Epithelial cell of prostate (primary cell): ENCODE measurements at places on chromosomes 13 and 19.

DNA sequence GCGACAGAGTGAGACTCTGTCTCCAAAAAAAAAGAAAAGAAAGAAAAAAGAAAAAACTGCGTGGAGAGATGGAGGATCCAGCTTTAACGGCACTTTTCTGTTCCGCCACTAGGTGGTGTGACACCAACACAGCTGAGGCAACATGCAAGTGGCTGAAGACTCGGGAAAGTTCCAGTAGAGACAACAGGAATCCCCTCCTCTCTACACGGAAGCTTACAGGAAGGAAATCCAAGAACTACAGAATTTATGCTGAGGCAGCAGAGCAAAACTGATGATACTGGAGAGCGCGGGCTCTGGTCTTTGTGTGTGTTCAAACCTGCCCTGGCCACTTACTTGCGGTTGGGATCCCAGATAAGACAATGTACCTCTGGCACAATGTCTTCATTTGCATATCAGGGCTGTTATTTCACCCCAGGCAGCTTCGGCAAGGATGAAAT, 9.9 kb downstream of the RANBP3 start:
- DNase-seq, result peak; percentile 46

DNA sequence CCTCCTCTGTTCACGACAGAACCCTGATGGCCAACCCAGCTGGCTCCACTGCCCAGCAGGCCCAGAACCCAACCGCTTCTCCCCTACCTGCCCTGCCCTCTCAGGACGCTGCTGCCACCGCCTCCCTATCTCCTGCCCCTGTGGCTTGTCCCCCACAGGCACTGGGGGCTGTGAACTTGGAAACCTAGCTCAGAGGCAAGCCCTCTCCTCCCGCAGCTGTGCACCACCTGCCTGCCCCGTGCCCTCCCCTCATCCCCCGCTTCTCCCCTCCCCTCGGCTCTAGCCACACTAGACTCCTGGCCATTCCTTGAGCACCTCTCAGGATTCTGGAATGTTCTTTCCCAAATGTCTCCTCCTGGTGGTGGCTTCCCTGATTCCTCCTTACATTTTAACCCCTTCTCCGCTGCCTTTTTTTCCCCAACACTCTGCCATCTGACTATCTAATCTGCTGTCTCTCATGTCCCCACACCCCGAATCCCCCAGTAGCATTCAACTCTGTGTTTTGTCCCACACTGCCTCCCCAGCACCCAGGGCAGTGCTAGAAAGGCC, 6.7 kb downstream of the NANOS3 start:
- DNase-seq, result no peak

- no peak for DNase-seq
Measured at GRCh38 chr13:23794267-23795161, 94.7 kb downstream of the MIPEP start.

GRCh38 chr19:18023622-18024251, 15.8 kb downstream of the ARRDC2 start:
- no peak for DNase-seq

GRCh38 chr13:47232516-47232915, 335.7 kb upstream of the HTR2A start:
- no peak for DNase-seq

DNA sequence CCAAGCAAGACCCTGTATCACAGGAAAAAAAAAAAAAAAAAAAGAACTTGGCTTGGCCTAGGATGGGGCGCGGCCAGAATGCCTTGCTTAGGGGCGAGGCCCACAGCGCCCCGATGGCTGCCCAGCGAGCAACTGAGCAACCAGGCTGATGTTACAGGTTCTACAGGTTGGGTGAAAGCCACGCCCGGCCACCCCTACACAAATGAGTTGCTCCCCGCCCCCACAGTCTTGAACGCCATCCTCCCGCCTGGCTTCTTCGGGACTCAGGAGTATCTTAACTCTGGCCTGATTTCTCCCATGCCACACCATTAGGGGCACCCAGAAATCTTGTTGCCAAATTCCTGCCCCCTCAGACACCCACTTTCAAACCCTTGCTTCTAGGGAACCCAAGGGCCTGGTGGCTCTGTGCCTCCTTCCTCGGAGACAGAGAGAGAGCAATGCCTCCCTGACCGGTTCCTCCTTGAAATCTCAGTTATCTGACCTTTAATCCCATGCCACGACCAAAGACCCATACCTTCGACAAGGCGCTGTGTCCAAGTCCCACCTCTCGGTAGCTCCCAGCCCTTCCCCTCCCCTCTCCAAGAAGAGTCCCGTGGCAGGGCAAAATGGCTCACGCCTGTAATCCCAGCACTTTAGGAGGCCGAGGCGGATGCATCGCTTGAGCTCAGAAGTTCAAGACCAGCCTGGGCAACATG, 1.1 kb upstream of the CBLC start:
- peak; percentile 92 for DNase-seq

- DNase-seq, result no peak
Measured at GRCh38 chr19:15555021-15555420, 46.7 kb downstream of the CYP4F22 start.

DNA sequence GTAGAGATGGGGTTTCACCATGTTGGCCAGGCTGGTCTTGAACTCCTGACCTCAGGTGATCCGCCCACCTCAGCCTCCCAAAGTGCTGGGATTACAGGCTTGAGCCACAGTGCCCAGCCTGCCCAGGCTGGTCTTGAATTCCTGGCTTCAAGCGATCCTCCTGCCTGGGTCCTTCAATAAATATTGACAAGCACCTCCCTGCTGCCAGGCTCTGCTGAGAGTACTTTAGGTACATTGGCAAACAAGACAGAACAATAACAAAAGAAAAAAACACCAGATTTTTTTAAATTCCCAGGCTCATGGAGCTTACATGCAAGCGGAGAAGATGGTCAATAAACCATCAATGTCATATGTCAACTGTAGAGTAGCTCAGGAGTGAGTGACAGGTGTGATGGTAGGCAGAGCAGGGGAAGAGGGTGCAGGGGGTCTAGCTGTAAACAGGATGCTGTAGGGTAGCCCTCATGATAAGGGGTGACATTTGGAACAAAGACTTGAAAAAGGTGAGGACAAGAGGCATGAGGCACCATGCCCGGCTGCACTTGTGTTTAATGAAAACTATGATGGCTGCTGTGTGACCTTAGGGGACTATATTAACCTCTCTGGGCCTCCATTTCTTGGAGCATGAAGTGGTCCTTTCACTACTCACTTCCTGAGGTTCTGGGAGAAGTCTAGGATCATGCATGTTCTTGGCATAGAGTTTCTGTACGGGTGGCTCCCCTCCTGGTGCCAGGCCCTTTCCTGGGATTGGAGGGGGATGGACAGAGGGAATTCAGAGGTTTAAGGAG, 19.6 kb downstream of the SULT2B1 start:
- no peak for DNase-seq

DNA sequence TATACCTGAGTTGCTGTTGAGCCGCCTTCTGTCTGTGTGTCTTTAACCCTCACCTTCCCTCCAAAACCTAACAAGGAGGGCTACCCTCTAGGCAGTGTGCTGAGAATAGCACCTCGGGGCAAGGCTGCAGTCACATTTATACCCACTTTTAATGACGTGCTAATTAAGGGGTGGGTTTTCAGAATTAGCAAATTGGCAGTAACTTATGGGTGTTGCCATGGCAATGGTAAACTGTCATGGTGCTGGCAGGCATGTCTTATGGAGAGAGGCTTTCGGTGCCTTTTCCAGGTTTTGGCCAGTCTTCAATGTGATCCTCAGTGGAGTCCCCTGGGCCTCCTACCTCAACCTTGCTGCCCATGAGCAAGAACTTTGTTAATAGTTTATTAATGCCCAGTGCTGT, 1.2 kb upstream of the PNMA8A start:
- no peak for DNase-seq

GRCh38 chr19:58516964-58517833, 2.4 kb downstream of the ZBTB45 start:
- no peak for DNase-seq

GRCh38 chr19:20923077-20923871, at the start of gene ZNF85:
TSS of gene ZNF85 (plus strand) at chr19:20923251. CDS start at chr19:20923401, 150 bp downstream.
- DNase-seq, result peak; percentile 58

- no peak for DNase-seq
Measured at GRCh38 chr19:19597809-19598306, 20.6 kb downstream of the PBX4 start.

- peak; percentile 31 for DNase-seq
Measured at GRCh38 chr19:17947815-17948513, 15.1 kb downstream of the CCDC124 start.

- DNase-seq, result no peak
Measured at GRCh38 chr19:31145007-31145406, 204.2 kb downstream of the TSHZ3 start.

GRCh38 chr19:17415121-17415520, 4.7 kb upstream of the MVB12A start:
- DNase-seq, result no peak

DNA sequence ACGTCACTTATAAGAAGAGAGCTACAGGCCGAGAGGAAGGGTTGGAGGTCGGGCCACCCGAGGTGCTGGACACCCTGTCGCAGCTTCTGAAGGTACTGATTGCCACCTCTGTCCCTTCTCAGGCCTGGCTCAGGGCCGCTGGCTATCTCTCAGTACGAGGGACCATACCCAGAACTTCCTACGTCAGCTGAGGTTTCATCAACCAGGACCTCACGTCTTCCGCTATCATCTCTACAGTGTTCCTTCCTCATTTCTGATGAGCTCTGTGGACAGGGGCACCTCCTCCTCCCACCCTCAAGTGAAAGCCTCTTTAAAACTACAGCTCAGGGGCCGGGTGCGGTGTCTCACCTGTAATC, 58.2 kb upstream of the USE1 start:
- no peak for DNase-seq

DNA sequence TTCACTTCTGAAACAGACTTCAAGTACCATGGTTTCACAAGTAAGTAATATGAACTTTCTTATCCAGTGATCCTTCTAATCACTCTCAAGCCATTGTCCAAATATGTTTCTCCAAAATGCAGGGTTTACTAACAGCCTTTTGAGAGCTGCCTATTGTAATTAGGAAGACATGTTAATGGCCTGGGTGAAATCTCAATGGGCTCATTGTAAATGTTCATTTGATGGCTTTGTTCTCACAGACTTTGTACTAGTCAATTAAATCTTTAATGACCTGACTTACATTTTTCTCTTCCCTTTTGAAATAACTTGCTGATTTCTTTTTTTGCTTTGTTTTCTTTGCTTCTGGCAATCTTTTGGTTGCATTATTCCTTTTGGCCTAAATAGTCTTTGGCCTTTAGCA, 444.8 kb downstream of the LIG4 start:
- no peak for DNase-seq

DNA sequence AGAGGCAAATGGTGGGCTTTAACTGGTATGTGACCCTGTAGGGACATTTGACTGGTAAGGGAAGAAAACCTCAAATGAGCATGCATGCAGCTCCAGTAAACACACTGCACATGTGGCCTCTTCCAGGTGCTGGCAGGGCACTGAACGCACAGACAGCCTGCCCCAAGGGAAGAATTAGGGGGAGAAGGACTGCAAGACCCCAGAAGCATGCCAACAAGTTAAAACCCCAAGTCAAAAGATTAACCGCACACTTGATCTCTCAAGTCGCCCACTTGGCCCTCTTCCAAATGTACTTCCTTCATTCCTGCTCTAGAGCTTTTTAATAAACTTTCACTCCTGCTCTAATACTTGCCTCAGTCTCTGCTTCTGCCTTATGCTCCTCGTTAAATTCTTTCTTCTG, 46.9 kb upstream of the SLITRK1 start:
- no peak for DNase-seq

- DNase-seq, result no peak
Measured at GRCh38 chr19:36081385-36081784, 26.7 kb downstream of the WDR62 start.

DNA sequence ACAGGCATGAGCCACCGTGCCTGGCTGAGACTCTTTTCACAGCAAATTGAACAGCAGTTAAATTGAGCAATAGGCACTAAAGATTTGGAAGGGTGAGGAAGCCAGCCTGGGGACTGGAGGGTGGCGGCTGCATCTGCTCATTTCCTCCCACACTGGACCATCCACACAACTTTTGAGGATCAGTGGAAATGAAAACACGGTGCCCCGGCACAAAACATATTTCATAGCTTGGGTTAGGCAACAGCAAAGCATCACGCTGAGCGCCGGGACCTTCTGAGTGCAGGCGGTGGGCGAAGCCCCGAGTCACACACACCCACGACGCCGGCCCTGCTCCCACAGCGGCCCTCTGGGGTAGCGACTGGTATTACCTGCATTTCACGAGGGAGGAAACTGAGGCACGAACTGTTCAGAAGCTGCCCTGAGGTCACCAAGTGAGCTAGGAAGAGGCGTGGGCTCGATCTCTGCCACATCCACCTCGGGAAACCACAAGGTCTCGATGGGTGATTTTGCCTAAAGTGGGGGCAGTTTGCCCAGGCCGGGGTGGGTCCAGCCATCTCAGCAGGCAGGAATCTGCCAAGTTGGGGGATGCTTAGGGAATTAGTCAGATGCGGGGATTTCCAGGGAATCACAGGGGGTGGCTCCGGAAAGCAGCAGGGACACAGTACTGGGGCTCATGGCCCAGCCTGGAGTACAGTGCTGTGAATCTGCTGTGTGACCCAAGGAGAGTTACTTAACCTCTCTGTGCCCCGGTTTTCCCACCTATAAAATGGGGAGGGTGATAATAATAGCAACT, 3.5 kb upstream of the SBNO2 start:
- peak; percentile 62 for DNase-seq

GRCh38 chr13:29940715-29941114, 90.3 kb upstream of the UBL3 start:
- no peak for DNase-seq

- DNase-seq, result no peak
Measured at GRCh38 chr19:30226464-30227011, 145.6 kb upstream of the ZNF536 start.

- no peak for DNase-seq
Measured at GRCh38 chr13:71278512-71278911, 588.5 kb downstream of the DACH1 start.

- DNase-seq, result peak; percentile 81
Measured at GRCh38 chr19:15195371-15196334, 5.1 kb downstream of the NOTCH3 start.

GRCh38 chr19:7900401-7900870, 3.2 kb upstream of the MAP2K7 start:
- DNase-seq, result no peak
